ENCODE measurements at places on chromosomes 5 and 9. TPM values are rescaled to one million over a fixed set of nuclear protein-coding genes. Genes with fewer than 3 reads are reported as not detected.

GRCh38 chr5:150757087-150757649 is 1.6 kb downstream of the DCTN4 start:
- DNase-seq: no peak

GLRA1 gene
- 0.21 TPM for total RNA-seq

- no peak for DNase-seq
These were observed 32.0 kb upstream of the ADAM19 start for GRCh38 chr5:157607371-157608161.

GRM6 gene
- total RNA-seq: not detected

GRCh38 chr9:4689687-4690104 is 10.3 kb downstream of the CDC37L1 start:
- DNase-seq: no peak

KLF4 gene
- not detected for total RNA-seq

FOXI1 gene
- total RNA-seq: not detected

LCN6 gene
- total RNA-seq: not detected

DNA sequence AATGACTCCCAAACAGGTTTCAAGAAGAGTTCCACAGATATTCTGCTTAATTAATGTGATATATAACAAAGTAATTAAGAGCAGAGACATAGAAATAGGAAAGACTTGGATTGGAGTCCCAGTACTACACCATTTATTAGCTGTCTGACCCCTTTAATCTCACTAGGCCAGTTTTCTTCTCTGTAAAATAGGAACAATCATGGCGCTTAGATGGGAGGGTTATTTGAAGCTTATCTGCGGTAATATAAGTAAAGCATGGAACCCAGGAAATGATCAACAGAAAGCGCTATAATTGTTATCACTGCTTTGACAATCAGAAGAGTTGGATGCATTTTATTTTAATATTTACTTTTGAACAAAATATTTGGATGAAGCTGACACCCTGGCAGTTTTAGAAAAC is 71.3 kb upstream of the IFNE start:
- no peak for DNase-seq

MTREX gene
- total RNA-seq: 97.2 TPM

- DNase-seq: no peak
These were observed 164.7 kb upstream of the LHFPL2 start for GRCh38 chr5:78813286-78813685.

DNA sequence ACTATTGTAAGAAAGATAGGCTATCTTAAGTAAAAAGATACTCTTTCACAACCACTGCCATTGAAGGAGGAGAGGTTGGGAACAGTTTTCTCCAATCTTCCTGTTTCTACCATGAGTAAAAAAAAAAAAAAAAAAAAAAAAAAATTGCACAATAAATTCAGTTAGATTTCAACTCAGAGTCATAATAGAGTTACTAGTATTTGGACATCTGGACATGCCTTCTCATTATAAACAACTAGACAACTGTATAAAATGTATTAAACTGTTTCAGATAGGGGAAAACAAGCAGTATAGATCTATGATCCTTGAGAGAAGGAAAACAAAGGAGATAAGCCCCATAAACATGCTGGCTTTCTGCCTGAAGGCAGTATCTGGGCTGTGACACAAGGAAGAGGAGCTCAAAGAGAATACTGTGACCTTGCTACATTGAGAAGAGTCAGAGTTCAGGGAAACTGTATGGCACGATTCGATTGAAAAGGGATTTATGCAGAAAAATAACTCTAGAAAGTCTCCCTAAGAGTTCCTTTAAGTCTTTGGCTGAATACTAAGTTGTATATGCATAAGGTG is 249.2 kb upstream of the POU5F2 start:
- DNase-seq: no peak

DNA sequence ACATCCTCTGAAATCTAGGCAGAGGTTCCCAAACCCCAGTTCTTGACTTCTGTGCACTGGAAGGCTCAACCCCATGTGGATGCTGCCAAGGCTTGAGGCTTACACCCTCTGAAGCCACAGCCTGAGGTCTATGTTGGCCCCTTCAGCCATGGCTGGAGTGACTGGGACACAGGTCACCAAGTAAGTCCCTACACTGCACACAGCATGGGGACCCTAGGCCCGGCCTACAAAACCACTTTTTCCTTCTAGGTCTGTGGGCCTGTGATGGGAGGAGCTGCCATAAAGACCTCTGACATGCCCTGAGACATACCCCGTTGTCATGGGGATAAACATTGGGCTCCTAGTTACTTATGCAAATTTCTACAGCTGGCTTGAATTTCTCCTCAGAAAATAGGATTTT is 418.8 kb upstream of the CCNH start:
- DNase-seq: no peak

ZCCHC10 gene
- total RNA-seq: 26.5 TPM

DNA sequence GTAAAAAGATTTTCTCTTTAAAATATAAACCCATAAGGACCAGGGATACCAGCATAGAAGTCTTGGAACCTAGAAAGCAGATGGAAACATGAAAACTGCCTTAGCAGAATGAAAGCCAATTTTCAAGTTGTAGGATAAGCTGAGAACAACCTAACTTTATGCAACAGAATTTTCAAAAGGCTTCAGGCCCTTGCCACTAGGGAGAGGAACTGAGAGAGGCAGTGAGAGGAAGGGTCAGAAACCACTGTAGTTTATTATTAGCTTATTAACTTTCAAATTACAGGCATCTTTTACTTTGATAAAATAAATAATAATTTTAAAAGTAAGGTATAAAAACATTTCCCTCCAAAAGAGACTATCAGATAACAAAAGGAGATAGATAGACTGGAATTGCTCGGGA is 33.4 kb downstream of the FAM81B start:
- DNase-seq: no peak

DNA sequence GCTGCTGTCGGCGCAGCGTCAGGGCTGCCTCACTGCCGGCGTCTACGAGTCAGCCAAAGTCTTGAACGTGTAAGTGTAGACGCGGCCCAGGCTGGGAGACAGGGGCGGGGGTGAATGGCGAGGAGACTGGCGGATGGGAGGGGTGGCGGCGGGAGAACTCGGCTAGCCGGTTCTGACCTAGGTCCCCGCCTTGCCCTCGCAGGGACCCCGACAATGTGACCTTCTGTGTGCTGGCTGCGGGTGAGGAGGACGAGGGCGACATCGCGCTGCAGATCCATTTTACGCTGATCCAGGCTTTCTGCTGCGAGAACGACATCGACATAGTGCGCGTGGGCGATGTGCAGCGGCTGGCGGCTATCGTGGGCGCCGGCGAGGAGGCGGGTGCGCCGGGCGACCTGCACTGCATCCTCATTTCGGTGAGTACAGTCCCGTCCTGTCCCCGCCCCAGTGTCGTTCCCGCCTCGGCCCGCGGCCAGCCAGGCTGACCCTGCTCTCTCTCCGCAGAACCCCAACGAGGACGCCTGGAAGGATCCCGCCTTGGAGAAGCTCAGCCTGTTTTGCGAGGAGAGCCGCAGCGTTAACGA is 745 bp downstream of the GADD45G start:
- peak; percentile 30 for DNase-seq

GRCh38 chr5:110376281-110376951 is 350.1 kb downstream of the TMEM232 start:
- DNase-seq: no peak

ARID3C gene
- total RNA-seq: not detected

SLC36A2 gene
- total RNA-seq: not detected

DNA sequence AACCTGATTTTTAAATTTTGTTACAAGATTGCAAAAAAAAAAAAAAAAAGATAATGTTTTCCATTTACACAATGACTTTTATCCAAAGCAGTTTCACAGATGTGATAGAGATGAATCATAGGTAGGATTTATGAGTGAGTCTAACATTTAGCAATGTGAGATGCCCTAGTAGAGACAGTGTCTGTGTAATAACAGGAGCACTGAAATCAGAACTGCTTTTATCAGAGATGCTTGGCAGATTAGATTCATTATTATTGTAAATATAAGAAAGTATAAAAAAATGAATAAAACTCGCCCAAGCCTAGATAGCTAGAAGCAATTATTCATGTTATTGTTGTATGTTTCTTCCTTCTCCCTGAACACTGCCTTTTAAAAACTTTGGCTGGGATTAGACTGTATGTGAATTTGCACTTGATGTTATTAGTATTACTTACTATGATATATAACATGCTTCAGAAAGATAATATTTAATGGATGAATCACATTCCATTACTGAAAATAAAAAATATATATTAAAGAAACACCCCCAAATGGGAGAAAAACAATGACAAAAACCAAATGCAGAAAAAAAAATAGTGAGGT is 567.3 kb upstream of the KLF4 start:
- DNase-seq: no peak
